AG08396 (cell line): ENCODE measurements at places on chromosomes 4 and X.

GRCh38 chr4:122658818-122659295 is 38.0 kb upstream of the IL21 start:
- DNase-seq = no peak

DNA sequence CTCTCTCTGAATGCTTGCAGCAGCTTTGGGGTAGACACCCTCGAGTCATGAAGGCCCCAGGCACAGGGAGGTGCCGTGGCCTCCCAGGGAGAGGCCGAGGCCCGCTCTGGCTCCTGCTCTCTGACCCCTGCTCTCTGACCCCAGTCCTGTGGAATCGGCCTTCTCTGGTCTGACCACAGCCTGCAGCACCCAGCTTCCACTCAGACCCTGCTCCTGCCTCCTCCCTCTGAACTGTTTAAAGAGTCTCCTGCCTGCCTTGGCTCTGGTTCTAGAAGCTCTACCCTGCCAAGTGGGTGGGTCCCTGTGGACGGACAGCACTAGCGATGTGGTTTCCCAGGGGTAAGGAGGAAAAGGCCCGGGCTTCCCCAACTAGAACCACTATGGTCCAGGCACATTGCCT is 78.2 kb upstream of the TMEM150C start:
- no peak for DNase-seq

- DNase-seq = no peak
These were observed 83.5 kb downstream of the NPNT start for GRCh38 chr4:105978684-105979296.

DNA sequence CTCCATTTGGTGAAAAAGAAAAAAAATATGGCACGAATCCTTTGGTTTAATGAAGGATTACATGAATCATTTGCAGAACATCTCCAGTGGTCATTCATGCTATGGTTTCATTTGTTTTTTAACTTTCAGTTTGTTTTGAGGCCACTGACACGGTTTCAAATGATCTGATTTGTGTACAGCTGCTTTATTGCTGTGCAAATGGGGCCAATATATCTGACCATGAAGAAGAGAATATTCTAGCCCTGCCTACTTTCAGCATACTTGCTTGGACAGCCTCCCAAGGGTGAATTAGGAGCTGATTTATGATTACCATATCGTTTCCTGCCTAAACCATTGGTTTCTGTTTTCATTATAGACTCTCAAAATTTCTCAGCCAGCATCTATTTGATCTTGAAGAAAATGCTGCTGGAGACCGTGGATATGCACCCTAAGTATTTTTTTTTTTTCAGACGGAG is 30.7 kb downstream of the SPARCL1 start:
- no peak for DNase-seq

DNA sequence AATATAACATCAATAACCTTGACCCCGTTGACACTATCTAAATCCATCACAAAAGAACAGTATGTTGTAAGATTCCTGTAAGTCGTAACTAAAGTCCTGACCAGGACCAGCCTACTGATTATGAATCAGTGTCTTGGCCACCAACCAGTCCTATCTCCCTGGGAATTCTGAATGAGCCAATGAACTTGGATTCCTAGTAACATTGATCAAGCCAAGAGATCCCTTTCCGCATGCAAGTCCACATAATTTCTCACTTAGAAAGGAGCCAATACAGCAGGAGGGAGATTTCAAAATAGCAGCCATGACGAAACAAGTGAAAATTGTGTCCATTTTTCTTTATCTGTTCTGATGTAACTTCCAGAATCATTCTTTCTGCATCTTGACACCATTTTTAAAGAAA is 9.5 kb downstream of the XPNPEP2 start:
- DNase-seq = peak; percentile 61

- DNase-seq = no peak
These were observed 711 bp downstream of the ACE2 start for GRCh38 chrX:15600049-15600448.

DNA sequence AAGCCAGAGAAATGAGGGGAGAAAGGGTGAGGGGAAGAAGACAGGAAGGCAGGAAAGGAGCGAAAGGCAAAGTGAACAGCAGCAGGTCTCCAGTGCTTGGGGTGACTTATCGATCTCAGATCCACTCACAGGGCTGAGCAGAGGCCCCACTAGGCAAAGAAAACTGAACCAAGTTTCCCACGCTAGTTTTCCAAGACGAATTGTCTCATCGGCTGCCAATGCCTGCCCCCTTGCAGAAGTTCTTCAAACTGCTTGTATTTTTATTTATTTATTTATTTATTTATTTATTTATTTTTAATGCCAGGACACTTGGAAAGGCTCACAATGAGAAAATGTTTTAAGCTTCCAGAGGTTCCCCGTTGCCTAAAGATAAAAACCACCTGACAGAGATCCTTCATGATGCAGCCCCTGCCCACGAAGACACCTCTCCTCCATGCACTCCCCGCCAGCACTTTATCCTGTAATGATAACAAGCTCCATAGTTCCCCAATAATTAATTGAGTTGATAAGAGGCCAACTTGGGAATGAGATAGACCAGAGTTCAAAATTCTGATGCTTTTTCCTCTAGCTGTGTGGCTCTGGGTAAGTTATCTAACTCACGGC is 43.2 kb downstream of the QDPR start:
- DNase-seq = peak; percentile 35
